ENCODE measurements at places on chromosomes 1 and 21.

DNA sequence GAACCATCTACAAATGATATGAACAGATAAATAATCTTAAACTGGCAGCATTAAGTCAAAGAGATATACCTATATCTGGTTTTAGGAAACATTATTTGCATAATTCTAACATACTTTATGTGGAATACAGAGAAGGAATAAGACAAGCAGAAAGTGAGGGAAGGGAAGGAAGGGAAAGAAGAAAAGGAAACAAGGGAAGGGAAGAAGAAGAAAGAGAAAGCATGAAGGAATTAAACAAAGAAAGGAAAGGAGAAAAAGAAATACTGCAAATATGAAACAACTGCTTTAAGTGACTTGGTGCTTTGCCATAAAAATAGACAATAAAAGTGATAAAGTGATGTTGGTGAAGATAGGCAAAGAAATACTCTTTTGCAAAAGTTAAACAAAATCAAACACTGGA lies 20.1 kb downstream of the SCMH1 start:
- no peak for DNase-seq

DNA sequence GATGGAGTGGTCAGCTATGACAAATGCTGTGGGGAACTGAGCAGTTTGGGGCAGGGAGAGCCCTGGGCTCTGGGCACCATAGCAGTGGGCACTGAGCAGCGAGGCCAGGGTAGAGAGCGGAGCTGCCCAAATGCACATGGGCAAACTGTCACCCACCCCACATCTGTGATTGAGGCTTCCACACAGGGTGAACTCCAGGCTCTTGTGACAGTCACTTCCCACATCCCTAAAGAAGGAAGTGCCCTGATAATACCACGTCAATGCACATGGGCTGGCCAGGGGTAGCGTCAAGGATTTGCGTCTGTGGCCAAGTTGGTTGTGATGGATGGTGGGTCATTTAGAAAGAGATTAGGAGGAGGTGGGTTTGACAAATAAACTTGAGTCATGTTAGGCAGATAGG lies 2.6 kb upstream of the GUCA2B start:
- DNase-seq = no peak

DNA sequence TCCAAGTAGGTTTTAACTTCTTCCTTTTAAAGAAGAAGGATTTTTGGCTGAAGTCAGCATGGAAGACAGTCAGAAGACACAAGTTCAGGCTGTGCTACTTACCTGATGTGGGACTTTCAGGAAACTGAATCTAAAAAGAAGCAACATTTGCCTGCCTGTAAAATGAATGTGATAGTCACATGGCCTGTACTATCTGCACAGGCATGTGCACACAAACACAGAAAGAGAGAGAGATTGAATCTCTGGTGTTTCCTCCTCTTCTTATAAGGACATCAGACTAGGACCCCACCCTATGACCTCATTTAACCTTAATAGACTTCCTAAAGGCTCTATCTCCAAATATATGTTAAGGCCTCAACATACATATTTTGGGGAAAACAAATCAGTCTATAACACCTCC lies 542.9 kb downstream of the PLPP3 start:
- no peak for DNase-seq

GRCh38 chr21:38439426-38439825 lies 58.9 kb downstream of the ERG start:
- no peak for DNase-seq

DNA sequence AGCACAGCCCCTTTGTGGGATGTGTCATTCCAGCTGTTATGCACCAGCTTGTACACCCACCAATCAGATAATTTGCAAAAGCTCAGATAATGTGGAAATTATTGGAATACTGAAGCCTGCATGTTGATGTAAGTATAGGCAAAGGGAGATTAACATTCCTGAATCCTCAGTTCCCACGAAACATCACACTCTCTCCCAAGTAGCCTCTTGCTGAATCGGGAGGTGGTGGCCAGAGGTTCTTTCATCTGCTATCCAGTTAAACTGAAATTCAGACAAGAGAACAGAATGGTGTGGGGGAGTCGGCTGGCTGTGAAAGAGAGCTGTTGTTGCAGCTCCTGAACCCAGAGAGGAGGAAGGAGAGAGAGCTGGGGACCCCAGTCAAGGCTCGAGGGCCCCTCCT lies 170.9 kb downstream of the ZBTB18 start:
- no peak for DNase-seq

GRCh38 chr1:55040083-55040932 lies 960 bp downstream of the PCSK9 start:
- DNase-seq = no peak

DNA sequence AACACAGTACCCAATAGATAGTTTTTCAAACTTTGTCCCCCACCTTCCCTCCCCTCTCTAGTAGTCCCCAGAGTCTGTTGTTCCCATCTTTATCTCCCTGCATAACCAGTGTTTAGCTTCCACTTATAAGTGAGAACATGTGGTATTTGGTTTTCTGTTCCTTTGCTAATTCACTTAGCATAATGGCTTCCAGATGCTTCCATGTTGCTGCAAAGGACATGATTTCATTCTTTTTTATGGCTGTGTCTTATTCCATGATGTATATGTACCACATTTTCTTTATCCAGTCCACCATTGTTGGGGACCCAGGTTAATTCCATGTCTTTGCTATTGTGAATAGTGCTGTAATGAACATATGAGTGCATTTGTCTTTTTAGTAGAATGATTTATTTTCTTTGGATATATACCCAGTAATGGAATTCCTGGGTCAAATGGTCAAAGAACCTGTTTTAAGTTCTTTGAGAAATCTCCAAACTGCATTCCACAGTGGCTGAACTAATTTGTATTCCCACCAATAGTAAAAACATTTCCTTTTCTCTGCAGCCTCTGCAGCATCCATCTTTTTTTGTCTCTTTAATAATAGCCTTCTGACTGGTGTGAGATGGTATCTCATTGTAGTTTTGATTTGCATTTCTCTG lies 126.0 kb downstream of the AK5 start:
- DNase-seq = no peak

DNA sequence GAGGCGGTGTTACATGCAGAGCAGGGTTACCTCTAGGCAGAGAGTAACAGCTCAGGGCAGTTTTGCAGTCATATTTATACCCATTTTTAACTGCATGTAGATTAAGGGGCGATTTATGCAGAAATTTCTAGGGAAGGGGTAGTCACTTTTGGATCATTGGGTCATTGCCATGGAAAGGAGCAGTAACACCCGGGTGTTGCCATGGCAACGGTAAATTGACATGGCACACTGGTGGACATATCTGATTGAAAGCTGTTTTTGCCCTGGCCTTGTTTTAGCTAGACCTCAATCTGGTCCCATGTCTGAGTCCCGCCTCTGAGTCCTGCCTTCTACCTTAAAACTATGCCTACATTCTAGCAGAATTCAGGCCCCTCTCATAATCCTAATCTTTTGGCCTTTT lies 11.8 kb upstream of the USP1 start:
- DNase-seq = no peak

GRCh38 chr1:201418461-201418860 lies 3.1 kb downstream of the TNNI1 start:
- DNase-seq = no peak

- DNase-seq = no peak
These were observed 2019.8 kb downstream of the NCAM2 start for GRCh38 chr21:23017989-23018388.

DNA sequence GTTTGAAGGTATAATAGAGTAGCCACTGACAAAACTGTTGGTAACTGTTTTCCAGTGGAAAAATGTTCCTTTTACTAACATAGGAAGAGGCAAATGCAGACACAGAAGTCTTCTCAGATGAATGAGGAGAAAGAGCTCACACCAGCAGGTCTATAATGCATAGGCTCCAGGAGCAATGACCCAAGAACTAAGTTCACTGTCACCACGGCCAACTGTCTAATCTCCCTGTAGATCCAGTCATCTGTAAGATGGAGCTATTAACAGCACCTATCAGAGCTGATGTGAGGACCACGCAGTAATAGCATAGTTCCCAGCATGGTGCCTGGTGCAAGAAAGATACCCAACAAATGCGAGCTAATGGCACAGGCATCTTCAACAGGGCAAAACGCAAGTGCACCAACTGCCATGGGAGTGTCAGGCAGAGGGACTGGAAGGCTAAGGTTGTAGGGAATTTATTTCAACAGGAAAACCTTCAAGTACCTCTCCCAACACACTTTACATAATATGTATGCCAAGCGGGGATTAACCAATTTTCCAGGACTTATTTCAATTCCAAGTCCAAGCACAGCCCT lies 12.9 kb downstream of the GNB1 start:
- no peak for DNase-seq

DNA sequence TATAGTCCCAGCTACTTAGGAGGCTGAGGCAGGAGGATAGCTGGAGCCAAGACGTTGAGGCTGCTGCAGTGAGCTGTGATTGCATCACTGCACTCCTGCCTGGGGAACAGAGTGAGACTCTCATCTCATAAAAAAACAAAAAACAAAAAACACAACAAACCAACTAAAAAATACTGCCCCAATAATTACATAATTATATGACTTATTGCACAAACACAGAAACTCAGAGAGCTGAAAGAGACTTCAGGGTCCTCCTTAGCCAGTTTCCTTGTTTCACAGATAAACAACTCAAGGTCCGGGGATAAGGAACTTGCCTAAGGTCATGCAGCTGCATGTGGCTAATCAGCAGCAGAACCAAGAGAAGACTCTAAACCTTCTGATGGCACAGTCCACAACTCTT lies 11.9 kb downstream of the EXTL2 start:
- no peak for DNase-seq

GRCh38 chr1:53189061-53189460 lies 7.6 kb upstream of the CPT2 start:
- DNase-seq = no peak

GRCh38 chr21:34688145-34688544 lies 19.4 kb downstream of the CLIC6 start:
- DNase-seq = no peak

DNA sequence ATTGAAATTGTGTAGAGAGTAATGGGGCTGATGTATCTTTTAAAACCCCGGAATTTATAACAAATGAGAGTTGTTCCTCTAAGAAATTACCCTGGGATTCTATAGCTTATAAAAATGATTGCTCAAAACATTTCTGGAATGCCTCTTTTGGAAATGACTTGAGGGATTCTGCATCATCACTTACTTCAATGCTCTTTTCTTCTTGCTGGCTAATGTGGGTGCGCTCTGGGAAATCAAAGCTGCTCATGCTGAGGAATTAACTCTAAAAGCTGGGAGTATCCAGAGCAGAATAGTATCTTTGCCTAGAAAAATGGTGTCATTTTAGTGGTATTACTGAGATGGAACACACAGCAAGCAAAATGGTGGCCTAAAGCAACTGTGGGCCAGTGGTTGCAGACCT lies 23.0 kb upstream of the TBX15 start:
- no peak for DNase-seq

GRCh38 chr1:24966121-24966723 lies 36.1 kb upstream of the RUNX3 start:
- no peak for DNase-seq

DNA sequence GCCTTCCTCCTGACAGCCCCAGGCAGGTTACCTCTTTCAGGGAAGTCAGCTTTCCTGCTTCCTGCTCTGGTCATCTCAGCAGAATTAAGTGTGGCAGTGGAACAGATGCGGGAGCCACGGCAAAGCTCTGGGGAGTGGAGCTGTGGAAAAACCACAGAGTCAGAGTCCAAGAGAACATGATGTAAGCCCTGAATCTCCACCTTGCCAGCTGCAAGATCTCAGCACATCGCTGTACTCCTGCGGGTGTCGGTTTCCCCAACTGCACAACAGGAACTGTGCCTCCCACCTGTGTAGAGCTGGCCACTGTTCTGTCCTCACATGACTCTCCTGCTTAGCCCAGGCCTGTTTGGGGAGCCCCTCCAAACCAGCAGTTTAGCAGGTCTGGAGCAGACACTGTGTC lies 123.7 kb downstream of the MATN1 start:
- no peak for DNase-seq

GRCh38 chr1:47572731-47573430 lies 135.0 kb downstream of the FOXD2 start:
- DNase-seq = no peak

- no peak for DNase-seq
These were observed 51.8 kb upstream of the GFI1 start for GRCh38 chr1:92538413-92539061.

- DNase-seq = no peak
These were observed 38.2 kb upstream of the WDR26 start for GRCh38 chr1:224472806-224473205.

- DNase-seq = no peak
These were observed 78.0 kb downstream of the BCAR3 start for GRCh38 chr1:93603601-93604000.

GRCh38 chr1:197666769-197667285 lies 108.5 kb downstream of the DENND1B start:
- no peak for DNase-seq

DNA sequence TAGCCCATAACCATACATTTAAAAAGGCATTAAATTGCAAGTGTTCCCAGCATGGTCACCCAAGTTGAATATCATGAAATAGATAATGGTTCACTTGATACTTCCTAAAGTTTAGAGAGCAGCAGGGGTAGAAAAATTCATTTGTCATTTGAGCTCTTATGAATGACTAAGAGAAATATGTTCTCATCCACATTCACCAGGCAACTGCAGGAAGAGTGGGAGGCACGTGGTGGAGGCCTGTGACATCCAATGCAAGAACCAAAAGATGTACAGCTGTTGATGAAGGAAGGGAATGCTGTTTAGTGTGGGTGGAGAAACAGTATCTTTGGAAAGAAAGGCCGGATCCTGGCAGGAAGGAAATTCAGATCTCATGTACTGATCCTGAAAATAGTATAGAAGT lies 473.1 kb downstream of the ADGRL2 start:
- DNase-seq = no peak

DNA sequence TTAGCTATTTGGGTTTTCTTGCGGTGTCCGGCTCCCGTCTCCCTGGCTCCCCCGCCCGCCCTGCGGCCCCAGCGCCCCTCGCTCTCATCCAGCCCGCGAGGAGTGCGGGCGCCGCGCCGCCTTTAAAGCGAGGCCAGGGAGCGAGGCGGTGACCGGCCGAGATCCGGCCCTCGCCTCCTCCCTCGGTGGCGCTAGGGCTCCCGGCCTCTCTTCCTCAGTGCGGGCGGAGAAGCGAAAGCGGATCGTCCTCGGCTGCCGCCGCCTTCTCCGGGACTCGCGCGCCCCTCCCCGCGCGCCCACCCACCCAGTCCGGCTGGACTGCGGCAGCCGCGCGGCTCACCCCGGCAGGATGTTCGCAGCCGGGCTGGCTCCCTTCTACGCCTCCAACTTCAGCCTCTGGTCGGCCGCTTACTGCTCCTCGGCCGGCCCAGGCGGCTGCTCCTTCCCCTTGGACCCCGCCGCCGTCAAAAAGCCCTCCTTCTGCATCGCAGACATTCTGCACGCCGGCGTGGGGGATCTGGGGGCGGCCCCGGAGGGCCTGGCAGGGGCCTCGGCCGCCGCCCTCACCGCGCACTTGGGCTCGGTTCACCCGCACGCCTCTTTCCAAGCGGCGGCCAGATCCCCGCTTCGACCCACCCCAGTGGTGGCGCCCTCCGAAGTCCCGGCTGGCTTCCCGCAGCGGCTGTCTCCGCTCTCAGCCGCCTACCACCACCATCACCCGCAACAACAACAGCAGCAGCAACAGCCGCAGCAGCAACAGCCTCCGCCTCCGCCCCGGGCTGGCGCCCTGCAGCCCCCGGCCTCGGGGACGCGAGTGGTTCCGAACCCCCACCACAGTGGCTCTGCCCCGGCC lies 492 bp downstream of the HLX start:
- DNase-seq = no peak

- peak; percentile 92 for DNase-seq
These were observed at the start of gene SERBP1 for GRCh38 chr1:67430358-67431155. SERBP1 (minus strand) TSS chr1:67430402; CDS start chr1:67430300, 102 bp downstream.

GRCh38 chr1:108142258-108142657 lies 57.9 kb downstream of the SLC25A24 start:
- DNase-seq = no peak
